ENCODE measurements at places on chromosomes 12 and 14.

DNA sequence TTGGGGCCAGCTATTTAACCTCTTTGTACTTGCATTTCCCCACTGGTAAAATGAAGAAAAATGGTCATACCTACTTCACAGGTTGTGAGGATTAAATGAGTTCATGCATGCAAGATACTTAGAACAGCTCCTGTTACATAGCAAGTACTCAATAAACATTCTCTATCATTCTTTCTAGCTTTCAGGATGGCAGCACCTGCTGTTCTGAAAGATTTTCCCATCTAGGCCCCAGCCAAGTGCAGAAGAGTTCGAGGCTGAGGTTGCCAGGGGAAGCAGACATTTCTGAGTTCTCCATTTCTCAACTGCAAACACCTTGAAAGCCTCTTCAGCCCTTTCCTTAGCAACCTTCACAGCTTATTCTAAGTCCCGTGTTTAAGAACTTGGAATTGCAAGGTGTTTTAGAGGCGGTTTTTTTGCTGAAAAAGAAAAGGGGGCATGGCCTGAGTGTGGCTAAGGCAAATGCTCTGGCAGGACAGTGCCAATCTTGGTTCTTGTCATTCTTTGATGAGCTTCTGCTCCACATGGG, 73.0 kb upstream of the PRMT8 start:
- DNase-seq: no peak

DNA sequence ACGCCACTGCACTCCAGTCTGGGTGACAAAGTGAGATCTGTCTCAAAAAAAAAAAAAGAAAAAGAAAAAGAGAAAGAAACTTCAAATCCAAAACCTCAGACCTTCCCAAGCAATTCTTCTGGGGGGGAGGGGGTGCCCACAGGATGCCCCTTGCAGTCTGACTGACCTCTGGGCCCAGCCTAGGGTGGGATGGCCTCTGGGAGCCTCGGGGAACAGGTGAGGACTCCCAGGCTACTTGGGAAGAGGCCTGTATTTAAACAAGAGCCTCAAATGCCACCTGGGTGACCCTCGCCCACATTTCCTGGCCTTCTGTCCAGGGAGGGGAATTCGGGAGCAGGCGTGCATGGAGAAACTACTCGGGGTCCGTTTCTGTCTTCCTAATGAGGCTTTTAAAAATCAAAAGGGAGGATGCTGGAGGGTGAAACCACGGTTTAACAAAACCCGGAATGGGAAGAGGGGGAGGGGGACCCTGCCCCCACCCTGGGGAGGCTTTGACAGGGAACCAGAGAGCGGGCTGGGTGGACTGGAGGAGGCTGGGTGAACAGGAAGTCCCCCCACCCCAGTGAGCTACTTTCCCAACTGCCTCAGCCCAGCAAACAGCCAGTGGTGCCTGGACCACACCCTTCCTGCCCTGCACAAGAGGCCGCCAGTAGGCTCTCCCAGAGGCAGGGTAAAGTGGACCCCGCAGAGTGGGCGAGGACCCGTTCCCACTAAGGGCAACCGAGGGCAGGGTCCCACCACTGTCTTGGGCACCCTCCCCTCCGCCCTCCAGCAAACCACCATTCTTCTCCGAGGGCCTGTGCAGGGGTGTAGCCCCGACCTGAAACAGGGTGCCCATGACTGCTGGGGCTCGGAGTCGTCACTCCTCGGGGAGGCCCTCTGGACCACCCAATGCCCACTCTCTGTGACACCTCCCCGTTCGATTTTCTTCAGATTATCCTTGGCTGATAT, 1.5 kb upstream of the FBRSL1 start:
- no peak for DNase-seq

- DNase-seq: no peak
Measured at GRCh38 chr14:105180592-105181548, at the start of gene NUDT14. TSS of gene NUDT14 (minus strand) at chr14:105181312. CDS start at chr14:105181209, 103 bp downstream.

DNA sequence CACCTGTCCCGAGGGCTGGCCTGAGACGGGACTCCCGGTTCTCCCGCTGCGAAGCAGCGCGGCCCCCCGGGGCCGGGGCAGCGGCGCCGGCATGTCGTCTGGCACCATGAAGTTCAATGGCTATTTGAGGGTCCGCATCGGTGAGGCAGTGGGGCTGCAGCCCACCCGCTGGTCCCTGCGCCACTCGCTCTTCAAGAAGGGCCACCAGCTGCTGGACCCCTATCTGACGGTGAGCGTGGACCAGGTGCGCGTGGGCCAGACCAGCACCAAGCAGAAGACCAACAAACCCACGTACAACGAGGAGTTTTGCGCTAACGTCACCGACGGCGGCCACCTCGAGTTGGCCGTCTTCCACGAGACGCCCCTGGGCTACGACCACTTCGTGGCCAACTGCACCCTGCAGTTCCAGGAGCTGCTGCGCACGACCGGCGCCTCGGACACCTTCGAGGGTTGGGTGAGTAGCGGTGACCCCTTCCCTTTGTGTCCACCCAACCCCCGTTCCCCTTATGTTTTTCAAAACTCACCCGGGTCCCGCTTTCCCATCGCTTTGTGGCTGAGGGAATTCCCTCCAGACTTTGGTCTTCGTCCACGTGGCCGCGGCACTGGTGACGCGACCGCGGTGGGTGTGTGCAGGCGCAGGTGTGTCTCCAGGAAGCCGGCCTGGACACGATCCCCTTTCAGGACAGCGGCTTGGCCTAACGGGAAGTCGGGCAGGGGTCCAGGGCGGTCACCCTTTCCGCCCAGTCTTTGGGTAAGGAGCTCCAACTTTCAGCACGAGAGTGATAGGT, 826 bp downstream of the PRKCH start:
- no peak for DNase-seq

- DNase-seq: no peak
Measured at GRCh38 chr12:94261119-94261518, 112.7 kb downstream of the PLXNC1 start.

DNA sequence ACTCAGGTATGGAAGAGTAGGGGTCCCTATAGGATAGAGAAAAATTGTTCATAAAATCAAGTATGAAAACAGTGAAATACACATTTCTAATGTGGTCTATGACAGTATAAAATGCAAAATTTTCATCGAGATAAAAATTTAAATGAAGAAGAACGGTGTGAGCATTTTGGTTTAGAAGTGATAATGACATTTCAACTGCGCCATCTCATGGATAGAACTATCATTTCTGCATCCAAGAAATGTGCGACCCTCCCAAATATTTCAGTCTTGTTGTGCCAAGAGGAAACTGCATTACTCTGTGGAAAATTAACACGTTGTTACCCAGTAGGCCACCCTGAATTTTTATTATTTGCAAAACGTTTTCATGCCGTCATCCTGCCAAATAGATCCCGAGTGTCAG, 108.8 kb downstream of the CRACR2A start:
- DNase-seq: no peak

DNA sequence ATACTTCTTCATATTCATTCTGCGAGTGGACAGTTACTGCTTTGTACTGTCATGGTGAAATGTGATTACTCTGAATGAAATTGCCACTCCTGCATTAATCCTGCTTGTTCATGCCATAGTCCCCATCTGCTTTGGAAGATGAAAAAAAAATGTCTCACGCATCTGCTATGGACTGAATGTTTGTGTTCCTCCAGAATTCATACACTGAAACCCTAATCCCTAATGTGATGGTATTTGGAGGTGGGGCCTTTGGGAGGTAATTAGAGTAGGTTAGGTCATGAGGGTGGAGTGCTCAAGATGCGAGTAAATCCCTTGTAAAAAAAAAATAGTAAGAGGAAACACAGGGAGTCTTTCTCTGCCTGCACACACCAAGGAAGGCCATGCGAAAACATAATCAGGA, 427.2 kb downstream of the TMTC2 start:
- no peak for DNase-seq

DNA sequence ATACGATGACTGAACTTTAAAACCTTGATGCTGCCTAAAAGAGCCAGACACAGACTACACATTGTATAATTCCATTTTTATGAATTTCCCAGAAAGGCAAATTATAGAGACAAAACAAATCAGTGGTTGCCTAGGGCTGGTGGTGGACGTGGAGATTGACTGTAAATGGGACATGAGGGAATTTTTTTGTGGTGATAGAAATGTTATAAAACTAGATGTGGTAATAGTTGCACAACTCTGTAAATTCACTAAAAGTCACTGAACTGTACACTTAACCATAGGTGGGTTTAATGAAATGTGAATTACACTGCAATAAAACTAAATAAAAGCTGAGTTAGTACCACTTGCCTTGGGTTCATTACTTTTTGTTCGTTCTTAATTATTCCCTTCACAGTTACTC, 72.1 kb downstream of the PLEKHA5 start:
- DNase-seq: no peak

DNA sequence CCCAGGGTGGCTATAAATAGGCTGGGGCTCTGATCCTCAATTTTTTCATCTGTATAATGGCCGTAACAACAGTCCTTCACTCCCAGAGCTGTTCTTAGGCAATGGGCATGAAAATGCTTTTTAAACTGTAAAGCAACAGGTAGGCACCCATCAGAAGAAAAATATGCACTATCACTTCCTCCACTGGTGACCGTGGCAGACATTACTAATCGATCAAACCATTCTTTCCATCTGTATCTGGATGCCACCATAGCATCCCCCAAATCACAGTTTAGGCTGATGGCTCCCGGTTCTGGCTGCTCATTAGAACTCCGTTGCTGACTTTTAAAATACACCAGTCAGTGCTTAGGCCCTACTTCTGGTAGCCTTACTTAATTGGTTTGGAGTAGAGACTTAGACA, 11.2 kb downstream of the KRT71 start:
- DNase-seq: no peak

- DNase-seq: no peak
Measured at GRCh38 chr12:60042835-60043234, 447.0 kb downstream of the SLC16A7 start.

DNA sequence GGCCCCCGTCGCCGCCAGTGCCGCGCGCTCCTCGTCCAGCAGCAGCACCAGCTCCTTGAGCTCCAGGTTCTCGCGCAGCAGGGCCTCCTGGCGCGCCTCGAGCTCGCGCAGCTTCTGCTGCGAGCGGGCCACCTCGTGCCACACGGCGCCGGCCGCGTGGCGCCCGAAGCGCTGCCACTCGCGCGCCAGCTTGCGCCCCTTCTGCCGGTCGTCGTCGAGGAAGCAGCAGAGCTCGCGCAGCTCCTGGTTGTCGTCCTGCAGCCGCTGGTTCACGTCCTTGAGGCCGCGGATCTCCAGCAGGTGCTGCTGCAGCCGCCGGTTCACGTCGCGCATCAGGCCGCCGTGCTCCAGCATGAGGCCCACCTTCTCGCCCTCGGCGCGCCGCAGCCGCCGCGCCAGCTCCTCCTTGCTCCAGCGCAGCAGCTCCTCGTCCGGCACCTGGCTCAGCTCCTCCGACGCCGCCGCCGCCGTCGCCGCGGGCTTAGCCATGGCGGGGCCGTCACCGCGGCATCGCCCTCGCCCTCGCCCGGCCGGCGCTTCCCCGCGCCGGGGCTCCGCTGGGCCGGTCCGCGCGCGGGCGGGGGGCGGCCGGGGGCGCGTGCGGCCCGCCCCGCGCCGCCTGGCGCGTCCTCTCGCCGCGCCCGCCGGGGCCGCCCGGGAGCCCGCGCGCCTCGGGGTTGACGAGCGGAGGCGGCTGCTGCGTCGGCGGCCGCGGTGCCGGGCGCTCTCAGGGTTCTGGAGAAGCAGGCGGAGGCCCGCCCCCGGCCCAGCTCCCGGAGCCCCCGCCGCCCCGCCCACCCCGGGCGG, at the start of gene CCDC85C:
Gene CCDC85C, minus strand, starts transcription at position 737 of the 807 bp plus-strand sequence. Its CDS starts 248 bp downstream, at position 489.
- no peak for DNase-seq

DNA sequence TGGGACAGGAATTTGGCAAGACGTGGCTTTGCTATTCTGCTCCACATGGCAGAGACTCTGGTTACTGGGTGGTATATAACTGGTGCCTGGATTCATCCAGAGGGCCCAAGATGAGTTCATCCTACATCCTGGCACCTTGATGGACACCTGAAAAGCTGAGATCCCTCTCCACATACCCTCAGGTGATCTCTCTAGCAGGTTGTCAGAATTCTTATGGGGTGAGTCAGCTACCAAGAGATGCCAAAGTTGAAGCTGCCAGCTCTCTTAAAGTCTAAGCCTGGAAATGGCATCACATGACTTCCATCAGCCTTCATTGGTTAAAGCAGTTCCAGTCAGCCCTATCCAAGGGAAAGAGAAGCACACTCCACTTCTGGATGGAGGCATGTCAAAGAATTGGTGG, 300.7 kb upstream of the SEL1L start:
- DNase-seq: no peak

DNA sequence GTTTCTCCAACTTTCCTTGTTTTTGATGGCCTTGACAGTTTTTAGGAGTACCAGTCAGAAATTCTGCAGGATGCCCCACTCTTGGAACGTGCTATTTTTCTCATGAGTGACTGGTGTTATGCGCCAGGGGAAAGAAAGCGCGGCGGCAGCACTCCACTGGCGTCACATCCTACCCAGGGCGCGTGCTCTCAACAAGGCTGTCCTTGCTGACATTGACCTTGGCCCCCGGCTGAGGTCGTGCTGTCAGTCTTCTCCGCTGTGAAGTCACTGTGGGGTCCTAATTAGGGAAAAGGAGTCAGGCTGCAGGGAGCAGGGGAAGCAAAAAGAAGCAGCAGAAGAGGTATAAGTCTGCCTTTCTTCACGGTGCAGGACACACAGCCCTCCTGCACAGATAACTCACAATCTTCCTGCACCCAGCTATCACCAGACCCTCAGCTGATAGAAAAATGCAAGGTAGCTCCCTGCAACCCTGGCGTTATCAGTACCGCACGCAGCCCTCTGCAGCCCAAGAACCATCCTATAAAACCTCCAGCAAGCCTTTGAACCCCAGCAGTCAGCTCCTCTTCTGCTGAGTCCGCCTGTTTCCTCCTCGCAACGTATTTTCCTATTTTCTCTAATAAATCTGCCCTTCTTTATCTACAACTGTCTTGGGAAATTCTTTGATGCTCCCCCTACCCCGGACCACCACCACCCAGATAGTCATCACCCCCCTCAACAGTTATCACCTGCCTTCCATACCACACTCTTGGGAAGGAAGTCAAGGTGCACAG, 48.0 kb upstream of the C14orf180 start:
- no peak for DNase-seq

GRCh38 chr12:54773593-54773992, 80.7 kb upstream of the MUCL1 start:
- no peak for DNase-seq

DNA sequence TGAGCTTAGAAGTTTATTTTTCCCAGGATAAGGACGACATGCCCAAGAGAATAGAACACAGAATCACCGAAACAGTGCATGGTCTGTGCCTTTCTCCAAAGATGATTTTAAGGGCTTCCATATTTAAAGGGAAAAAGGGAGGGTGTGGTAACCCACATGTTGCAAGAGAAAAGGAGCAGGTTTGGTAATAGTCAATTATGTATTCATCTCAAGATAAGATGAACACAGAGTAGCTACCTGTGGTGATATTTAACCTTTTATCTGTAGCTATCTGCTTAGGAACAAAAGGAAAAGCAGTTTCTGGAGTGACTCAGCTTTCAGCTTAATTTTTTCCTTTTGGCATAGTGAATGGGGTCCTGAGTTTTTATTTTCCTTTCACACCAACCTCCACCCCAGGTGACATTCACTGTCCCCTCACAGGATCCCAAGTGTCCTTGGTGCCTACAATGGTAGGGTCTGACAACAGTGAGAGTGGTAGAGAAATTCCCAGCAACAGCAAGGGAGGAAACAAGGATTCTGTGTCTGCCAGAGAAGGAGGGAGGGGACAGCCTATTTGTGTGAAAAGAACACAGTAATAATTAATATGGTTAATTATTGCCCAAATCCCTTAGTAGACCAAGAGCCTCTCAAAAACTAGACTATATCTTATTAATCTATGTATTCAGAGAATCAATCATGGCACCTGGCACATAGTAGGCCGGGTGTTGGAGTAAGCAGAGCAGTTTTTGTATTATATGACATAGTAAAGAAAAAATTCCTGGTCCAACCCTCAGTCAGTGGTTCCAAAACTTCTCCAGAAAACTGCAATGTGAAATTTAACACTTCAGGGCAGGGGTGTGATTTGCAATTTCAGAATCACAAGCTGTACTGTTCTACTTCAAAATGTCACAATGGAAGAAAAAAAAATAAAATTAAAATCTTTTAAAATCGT, 154.5 kb downstream of the PHLDA1 start:
- DNase-seq: no peak
